CD8-positive, alpha-beta memory T cell (primary cell): ENCODE measurements at places on chromosomes 2 and 18. TPM values are rescaled to one million over a fixed set of nuclear protein-coding genes. Genes with fewer than 3 reads are reported as not detected.

Gene ACADL
- not detected for total RNA-seq

Gene FAM237A
- total RNA-seq: not detected

Gene GAD1
- total RNA-seq: 1.0 TPM

Gene DRC1
- total RNA-seq: not detected

Gene ASPRV1
- total RNA-seq: 0.77 TPM

Gene RPRM
- not detected for total RNA-seq

Gene PUM2
- 120 TPM for total RNA-seq

Gene RASGRP3
- 3.5 TPM for total RNA-seq

GRCh38 chr18:80167331-80167730, 58.3 kb downstream of the ADNP2 start:
- DNase-seq: no peak

DNA sequence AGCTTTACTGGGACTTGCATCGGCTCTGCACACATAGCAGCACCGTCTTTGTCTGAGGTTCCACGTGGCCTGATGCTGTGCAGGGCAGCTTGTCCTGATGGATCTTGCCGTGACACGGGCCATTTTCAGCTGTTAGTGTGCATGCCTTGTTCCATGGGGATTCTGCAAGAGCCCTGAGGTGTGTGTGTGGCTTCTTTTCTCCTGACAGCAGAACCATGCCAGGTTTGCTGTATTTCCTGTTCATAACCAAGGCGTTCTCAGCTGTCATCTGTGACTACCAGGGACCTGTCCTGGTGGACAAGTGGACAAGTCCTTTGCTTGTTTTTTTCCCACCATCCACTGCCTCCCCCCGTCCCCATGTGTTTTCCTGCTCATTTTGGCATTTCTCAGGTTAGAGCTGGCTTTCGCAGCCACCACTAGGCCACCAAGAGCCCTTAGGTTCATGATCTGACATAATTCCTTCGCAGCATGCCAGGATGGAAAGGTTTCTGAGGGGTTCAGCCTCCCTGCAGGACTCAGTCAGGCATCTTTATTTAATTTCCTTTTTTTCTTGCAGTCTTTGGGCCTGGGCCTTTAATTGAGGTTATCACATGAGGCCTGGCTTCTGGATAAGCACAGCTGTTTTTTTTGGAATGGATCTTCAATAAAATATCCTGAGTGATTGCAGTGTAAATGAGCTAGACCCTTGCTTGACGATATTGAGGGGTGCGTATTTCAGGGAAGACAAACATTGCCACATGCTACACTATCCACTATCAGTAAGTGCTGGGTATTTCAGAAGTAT, 139.4 kb downstream of the NCK2 start:
- DNase-seq: no peak

DNA sequence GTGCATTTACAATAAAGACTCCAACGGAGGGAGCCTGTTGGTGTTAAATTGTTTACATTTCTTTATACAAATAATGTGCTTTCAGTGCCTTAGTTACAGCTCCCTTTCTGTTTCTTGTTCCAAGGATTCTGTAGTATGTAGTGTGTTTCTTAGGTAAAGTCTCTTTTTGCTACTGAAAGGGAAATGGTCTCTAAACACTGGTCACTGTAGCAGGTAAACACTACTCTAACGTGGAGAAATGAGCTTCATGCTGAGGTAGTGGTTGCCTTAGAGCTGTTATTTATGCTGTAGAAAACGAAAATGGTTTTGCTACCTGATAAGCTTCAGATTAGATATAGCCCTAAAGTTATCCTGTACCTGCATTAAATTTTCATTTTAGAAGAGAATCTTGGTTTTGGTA, 163.6 kb downstream of the CAPN13 start:
- no peak for DNase-seq

DNA sequence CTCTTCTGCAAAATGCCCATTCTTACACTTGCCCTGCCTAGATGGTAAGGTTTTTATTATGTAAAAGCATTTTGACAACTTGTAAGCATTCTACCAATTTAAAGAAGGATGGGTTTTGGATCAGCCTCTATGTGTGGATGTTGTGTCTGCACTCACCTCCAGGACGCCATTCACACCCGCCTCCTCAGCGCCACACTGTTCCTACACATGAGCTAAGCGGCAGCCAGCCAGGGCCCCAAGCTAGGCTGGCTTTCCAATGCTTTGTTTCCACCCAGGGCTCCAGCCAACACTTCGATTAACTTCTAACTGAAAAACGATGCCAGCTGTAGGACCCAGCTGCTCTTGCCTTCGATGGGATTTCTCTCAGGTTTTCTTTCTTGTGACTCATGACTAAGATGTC, 73.3 kb upstream of the FZD7 start:
- no peak for DNase-seq

- no peak for DNase-seq
Observed at GRCh38 chr18:46294318-46294717, 190.1 kb downstream of the HAUS1 start.

GRCh38 chr2:86142436-86143257, 36.6 kb downstream of the PTCD3 start:
- no peak for DNase-seq

GRCh38 chr2:134715932-134716643, 2.7 kb downstream of the TMEM163 start:
- DNase-seq: no peak

GRCh38 chr2:128603411-128603924, 284.8 kb upstream of the HS6ST1 start:
- no peak for DNase-seq

- DNase-seq: peak; percentile 21
Observed at GRCh38 chr18:79950515-79951341, 725 bp downstream of the SLC66A2 start.

DNA sequence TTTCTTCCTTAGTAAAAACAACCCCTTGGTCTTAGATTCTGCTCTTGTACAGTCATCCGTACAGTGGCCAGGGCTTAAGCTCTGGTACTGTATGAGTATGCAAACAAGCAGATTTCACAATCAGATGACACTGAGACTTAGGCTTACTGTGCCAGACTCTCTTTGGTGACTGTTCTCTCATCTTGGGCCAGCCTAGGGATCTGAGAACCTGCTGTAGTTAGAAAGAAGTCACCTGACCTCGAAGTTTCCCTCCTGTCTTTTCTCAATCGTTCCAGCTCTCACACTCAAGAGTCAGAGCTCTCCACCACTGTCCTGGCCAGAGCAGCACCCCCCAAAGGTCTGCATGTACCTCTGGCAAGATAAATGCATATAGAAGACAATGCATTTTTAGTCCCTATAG, 63.2 kb downstream of the ZEB2 start:
- DNase-seq: no peak

DNA sequence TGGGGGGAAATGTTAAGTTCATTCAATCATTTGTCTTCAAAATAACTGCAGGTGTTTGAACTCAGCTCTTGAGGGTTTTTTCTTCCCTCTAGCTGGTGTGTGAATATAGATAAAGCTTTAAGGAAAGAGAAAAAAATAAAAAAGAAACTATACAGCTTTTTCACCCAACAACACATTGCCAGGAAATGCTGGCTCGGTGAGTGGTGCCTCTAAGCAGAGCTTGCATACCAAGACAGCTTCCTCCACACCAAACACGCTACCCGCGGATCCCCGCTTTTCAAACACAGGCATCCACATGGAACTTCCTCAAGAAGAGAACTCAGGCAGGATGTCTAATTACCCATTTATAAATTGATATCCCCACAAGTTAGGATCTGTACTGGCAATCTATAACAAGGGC, 69.8 kb upstream of the TANK start:
- DNase-seq: peak; percentile 53

GRCh38 chr2:122595065-122595464, 839.6 kb downstream of the TSN start:
- no peak for DNase-seq

DNA sequence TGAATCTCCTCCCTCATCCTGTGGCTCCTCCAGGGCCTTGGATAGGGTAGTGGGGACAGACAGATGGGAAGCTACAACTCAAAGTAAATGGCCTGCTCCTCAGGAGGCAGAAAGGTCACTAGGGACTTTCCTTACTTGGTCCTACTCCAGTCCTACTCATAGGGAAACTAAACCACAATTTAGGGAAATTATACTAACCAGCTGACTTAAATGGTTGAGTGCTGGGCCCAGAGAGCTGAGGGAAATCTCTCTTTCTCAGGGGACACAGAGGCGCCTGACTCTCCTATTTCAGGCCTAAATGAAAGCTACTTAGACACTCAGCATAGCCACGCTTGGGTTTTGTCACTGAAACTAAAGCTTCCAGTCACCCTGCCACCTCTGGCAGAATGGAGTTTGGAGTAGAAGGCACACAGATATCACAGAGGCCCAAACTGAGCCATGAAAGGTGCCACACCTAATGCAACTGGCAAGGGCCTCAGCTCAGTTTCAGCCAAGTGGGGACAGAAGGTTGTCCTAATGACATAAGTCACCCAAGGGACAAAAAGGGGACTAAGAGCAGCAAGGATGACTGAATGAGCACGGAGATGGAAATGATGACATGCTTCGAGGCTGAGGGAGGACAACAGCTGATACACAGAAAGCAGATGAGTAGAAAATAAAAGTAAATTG, 24.0 kb downstream of the CERKL start:
- no peak for DNase-seq

DNA sequence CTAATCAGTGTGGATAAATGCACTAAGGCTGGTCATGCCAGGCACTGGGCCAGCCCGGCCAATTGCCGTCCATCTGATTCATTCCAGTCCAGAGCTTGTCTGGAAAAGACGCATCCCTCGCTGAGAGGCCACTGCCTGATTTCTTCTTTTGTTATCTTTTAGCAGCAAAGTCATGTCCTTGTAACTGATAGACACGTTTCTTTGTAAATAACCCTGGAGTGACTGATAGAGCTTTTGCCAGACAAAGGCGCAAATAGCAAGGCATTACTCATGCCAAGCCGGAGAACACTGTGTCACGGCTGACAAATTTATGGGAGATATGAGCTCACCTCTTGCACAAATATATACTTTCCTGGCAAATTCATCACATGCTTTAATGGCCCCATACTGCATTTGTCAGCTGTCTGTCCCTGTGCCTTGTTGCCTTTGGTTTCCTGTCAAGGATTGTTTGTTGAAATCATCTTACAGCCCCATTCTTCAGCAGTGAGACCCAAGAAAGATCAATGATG, 164.4 kb downstream of the ETAA1 start:
- no peak for DNase-seq

DNA sequence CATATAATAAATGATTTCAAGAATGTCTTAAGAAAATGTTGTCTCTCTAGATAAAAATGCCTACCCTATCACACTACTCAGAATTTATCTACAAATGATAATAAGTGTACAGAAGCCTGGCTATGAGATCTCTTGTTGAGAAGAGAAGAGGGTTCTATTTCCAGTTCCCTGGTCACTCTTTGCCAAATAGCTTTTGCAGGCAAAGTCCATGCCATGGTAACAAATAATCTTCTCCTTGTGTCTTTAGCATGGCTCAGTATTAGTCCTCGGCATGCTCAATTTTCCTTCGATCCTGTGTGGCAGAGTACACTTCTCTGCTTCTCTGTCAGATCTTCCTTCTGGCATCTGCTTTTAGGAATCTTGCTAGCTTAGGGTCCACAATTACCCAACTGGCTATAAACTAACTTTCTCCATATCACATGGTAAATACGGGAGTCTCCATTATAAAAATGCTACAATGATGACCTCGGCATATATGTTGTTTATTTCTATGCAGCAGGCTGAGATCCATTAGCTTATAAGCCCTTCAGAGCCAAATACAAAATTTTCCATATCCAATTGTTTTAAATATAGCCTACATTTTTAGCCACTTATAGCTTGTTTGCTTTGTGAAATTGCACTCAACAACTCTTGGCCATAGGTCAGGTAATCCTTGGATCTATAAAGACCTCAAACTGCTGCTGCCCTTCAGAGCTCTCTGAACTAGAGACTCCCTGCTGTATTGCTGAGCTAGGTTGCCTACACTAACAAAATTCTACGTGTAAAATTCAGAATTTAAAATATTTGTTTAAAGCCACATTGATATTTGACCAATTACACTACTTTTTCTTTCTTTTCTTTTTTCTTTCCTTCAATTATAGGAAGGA, 157.5 kb downstream of the FSIP2 start:
- DNase-seq: no peak

DNA sequence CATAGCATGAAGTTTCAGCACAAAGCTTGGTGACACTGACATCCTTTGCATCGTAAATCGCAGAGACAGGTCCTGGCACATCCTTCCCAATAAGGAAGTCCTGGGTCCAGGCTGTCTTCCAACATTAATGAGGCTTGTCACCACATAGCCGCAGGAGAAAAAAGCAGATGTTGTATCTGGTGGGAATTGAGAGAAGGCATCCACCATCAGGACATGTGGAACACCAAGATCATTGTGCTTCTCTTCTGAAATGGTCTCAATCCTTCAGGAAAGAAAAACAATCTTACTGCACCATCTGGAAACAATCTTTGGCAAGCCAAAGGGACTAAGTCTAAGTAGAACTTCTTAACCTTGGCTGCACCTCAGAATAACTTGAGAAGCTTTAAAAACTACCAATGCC, 119.0 kb upstream of the ARHGAP28 start:
- DNase-seq: no peak

- DNase-seq: no peak
Observed at GRCh38 chr2:95059656-95060370, 34.3 kb downstream of the MAL start.

DNA sequence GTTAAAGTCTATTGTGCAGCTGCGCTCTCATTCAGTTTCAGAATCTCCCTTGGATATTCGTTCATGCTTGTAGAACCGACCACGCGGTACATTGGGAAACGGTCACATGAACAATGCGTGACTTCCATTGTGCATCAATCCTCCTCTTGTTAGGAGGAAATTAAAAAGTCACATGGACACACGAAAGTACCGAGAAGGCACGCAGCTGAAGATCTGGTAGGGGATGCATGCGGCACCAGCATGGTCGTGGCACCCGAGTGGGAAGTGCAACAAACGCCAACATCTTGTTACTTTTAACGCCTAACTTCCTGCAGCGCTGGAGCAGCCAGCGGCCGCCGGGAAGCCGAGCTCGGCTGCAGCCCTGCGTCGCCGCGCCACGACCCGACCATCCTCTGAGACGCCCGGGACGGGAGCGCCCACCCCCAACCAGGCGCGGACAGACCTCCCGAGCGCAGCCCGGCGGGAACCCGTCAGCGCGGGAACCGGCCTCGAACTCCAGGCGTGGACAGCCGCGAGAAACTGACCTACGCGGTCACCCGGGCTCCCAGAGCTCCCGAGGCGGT, 412 bp downstream of the OSBPL1A start:
- no peak for DNase-seq
